ENCODE measurements at places on chromosomes 3 and 15.

GRCh38 chr3:133479401-133479800 lies 79.5 kb downstream of the BFSP2 start:
- DNase-seq: no peak

GRCh38 chr3:29447946-29448627 lies 167.2 kb downstream of the RBMS3 start:
- DNase-seq: no peak

DNA sequence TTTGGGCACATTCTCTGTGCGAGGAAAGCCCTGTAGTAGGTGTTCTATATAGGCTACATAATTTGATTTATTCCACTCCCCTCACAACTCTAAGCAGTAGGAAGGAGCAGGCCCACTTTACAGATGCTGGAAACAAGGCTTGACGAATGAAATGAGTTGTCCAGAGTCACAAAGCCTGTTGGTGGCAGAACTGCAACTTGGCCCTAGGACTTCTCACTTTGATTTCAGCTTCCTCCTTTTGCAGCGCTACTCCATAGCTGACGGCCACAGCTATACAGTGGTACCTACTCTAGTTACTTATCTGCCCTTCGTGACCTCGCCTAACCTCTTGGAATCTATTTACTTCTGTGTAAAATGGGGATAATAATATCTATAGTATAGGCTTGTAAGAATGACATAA lies 2.5 kb upstream of the IRAK2 start:
- DNase-seq: no peak

DNA sequence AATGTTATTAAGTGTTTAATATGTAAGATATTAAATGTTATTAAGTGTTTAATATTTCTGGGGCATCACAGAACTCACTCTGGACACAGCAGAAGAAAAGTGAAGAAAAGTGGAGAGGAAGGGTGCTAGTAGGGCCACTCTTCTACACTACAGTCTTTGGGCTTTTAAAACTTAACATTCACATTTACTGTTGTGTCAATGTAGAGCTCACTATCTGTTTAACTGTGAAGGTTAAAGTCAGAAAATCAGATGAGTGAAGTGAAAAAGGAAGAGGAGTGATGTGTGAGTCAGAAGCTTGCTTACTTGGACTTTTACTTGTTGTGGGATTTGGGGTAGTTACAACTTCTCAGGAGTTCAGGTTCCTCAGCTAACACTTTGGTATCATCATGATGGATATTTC lies 145.3 kb upstream of the DNAJC19 start:
- DNase-seq: no peak

DNA sequence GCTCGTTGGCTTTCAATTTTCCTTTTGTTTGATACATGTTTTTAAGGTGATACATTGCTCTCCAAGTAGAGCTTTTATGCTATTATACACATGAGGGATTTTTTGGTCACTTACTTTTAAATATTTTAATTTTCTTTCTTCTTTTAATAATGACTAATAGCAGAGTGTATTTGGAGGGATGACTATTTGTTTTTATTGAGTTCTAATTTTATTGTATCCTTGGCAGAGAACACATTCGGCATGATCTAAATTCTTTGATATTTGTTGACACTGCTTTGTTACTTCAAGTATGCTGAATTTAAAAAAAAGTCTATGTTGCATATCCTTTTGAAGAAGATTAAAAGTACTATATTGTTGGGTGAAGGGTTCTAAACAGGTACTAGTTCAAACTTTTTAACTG lies 149.9 kb upstream of the PDZRN3 start:
- no peak for DNase-seq

DNA sequence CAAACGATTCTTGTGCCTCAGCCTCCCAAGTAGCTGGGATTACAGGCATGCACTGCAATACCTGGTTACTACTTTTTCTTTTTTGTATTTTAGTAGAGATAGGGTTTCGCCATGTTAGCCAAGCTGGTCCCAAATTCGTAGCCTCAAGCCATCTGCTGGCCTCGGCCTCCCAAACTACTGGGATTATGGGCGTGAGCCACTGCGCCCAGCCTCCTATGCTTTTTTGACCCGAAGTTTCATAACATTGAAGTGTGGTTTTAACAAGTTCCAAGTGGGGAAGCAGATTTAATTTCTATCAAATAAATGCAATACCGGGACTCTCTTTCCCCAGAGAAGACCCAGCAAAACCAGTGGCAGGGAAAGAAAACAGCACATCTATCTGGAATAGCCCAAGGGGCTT lies 13.7 kb downstream of the SH3BP5 start:
- no peak for DNase-seq

GRCh38 chr3:12985148-12985547 lies 88.1 kb downstream of the IQSEC1 start:
- DNase-seq: no peak

GRCh38 chr3:141082064-141082463 lies 30.9 kb downstream of the SPSB4 start:
- no peak for DNase-seq

DNA sequence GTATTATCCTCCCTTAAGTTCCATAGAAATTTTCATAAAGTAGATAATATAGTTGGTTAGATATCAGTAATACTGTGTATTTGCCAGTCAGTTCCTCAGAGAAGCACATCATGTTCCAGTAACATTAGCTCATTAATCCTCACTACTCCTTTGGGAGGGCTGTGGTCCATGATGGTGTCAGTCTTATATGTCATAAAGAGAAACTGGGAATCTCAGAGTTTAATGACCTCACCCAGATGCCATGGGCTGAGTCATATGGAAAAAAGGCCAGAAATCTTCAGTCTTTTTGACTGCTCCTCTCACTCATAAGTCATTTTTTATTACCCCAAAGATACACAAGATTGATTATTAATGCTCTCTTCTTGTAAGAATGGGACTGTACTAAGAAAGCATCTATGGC lies 188.6 kb downstream of the CHL1 start:
- no peak for DNase-seq

DNA sequence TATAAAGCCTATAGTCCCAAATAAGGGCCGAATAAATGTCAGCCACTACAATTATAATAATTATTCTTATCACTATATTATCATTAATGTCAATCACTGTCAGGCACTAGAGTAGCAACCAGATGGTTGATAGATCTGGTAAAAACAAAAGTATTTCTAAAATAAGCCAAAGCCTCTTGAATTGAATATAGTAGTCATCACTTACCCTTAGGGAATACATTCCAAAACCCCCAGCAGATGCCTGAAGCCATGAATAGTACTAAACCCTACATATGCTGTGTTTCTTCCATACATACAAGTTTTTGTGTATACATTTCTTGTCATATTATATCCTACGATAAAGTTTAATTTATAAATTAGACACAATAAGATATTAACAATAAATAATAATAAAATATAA lies 59.1 kb downstream of the LRRC3B start:
- no peak for DNase-seq

DNA sequence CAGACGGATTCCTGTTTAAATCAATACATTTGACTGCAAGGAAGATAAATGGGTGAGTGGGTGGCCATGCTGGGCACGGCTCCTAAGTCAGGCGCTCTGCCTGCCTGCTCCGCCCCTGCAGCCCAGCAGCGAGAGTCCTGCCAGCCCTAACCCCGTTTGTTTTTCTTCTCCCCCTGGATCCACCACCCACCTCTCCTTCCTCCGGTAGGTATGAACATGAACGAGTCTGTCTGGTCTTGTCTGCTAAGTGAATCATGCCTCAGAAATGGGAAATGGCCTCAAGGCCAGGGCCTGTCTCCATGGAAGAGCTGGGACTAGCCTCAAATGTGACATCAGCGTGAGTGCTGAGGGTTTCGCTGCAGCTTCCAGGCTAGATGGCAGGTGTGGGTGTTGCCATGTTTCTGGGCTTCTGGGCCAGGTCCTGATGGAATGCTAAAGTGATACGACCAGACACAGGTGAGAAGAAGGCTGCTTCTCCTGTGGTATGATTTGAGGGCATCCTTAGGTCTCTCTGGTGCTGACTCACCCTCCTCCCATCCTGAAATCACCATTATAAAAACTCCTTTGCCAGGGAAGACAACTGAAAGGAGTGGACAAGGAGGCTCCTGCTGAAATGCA lies 5.6 kb upstream of the FEM1B start:
- no peak for DNase-seq

DNA sequence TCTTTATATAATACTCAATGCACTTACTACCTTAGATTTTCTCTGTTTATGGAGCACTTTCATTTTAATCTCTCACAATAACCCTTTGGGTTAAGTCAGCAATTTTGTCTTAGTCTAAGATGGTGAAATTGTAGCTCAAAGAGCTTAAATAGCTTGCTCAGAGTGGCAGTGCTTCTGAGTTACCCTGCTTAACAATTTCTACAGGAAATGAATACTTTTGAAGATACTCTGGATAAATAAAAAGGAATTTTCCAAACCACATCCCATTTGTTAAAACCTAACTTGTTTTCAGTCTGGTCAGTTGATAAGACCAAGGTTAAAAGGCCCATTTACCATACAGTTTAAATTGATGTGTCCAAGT lies 37.2 kb downstream of the HMG20A start:
- no peak for DNase-seq

GRCh38 chr3:172707967-172708366 lies 2.9 kb downstream of the NCEH1 start:
- no peak for DNase-seq

GRCh38 chr3:63477494-63478129 lies 174.9 kb upstream of the SNTN start:
- DNase-seq: no peak

- DNase-seq: peak; percentile 27
Observed at GRCh38 chr15:74399511-74400312, 32.3 kb upstream of the CYP11A1 start.

DNA sequence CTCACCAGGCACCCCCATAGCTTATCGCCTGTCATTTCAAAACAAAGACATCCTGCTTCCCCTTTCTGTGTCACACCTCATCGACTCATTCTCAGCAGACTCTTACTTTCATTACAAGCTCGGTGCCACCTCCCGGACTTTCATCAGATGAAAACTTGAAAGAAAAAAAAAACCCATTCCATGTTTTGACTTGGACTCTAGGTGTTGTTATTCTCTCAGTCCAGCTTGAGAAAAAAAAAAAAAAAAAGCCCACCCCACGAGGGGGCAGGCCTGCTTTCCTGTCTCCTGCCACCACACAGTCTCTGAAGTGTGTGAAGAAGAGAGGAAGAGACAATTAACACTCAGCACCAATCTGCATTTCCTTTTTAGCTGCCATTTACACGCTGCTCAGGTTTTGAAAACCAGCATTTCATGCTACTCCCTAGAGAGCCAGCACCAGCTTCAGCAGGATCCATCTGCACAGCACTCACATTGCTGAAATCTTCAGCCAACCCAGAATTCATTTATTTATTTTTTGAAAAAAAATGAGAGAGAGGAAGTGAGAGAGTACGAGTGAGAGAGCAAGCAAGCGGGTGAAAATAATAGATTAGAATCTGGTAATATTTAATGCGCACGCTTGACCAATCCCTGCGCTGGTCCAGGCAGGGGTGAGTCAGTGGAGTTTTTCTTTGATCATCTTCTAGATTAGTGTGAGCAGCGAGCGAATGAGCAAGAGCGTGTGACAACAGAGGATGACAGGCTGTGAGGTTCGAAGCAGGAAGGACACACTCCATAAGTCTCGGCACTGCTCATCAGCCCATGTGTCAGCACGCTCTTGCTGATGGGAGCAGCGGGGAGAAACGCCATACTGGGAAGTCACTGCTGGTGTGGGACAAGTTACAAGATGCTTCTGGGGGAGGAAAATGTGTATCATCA lies 23.5 kb downstream of the ZNF80 start:
- no peak for DNase-seq

DNA sequence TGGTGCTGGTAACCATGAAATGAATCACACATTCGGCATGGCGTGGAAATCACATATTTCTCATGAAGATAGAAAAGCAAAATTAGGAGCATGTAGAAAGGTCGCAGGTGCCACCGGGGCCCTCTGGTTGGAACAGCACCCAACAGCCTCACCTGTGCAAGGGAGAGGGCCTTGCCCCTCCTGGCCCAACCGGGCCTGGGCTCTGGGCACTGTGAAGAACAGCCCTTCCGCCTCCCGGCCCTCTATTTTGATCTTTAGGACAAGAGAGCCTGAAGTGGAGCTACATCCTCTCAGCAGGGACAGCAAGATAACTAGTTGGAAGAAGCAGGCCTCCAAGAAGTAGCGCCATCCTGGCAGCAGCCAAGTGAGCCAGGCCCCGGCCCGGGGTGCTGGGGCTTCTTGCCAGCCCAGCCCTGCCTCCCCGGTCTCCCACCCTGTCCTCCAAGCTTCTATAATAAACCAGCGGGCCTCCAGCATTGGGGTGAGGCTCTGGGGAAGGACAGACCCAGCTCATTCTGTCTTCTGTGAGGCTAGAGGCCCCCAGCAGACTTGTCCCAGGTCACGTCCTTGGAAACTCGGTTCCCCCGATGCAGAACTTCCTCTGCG lies 46.1 kb upstream of the FGD5 start:
- no peak for DNase-seq

- DNase-seq: no peak
Observed at GRCh38 chr3:55162031-55162795, 234.4 kb upstream of the LRTM1 start.

- DNase-seq: no peak
Observed at GRCh38 chr15:25860885-25861866, 2.0 kb downstream of the ATP10A start.

GRCh38 chr15:101151288-101151687 lies 100.6 kb downstream of the CHSY1 start:
- DNase-seq: no peak

DNA sequence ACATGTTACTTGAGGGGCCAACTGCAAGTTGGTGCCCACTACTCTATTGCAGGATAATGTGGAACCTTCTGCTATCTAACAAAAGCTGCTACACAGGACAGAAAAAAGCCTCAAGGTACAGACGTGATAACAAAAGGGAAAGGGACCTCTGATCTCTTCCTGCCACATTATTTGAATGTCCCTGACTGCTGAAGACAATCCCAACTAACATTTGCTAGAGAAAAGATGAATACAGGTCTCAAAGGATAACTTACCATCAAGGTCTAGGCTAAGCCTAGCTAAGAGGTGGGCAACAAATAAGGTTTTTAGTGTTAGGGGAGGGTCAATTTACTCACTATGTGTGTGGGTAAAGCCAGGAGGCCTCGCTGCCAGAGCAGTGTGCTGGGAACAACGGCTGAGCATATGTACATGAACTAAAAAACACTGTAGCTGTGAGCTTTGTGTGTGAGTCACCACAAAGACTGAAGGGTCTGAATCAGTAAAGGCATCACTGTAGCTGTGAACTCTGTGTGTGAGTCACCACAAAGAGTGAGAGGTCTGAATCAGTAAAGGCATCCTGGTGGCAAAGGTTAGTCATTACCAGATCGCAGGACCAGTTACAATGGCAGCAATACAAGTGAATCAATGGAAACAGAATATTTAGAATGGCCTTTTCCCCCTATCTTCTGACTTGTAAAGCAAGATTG lies 111.7 kb downstream of the LMLN start:
- DNase-seq: no peak

DNA sequence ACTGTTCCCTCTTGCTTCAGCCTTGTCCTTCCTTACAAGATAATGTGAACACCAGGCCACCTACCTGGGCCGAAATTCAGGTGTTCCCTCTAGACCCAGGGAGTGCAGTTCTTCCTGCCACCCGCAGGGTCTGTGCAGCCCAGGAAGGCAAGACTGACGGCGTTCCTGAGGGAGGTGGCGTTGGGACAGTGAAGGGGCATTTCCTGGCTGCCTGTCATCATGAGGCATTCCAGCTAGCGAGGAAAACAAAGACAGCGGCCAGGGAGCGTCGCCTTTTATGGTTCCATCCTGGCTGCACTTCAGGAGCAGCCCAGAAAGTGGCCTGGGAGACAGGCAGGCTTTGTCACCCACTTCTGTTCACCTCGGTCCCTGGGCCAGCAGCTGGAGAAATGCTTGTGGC lies 84.8 kb upstream of the WNT5A start:
- DNase-seq: no peak

GRCh38 chr3:162142511-162142910 lies 645.9 kb downstream of the OTOL1 start:
- DNase-seq: no peak

- no peak for DNase-seq
Observed at GRCh38 chr3:86921971-86922680, 68.8 kb downstream of the VGLL3 start.

All from GF-D8 (cell line).